Activated CD4-positive, alpha-beta T cell treated with anti-CD3 and anti-CD28 coated beads for 24 hours (primary cell): ENCODE measurements at places on chromosomes 13 and 19.

- no peak for DNase-seq
Observed at GRCh38 chr13:21137696-21138095, 38.7 kb downstream of the SKA3 start.

GRCh38 chr19:850221-850978 is 1.7 kb upstream of the ELANE start:
- no peak for DNase-seq

DNA sequence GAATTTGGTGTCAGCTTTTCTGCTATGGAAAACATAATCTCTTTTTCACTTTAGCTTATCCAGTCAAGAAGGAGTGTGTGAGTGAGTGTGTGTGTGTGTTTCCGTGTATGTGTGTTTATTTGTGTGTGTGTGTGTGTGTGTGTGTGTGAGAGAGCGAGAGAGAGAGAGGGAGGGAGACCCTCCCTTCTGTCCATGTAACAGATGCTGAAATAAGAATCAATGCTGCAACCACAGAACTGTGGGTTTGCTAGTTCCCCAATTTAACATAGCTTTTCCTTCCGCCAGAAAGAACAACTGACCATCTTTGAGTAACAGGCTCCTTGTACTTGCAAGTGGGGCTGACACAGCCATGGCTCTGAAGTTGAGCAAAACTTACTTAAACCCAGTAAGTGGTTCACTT is 5.2 kb downstream of the LCP1 start:
- DNase-seq: no peak

- peak; percentile 72 for DNase-seq
Observed at GRCh38 chr19:45079063-45079910, at the start of gene GEMIN7. Gene GEMIN7, plus strand, starts transcription at chr19:45079260. Its CDS starts 10,855 bp downstream, at chr19:45090115.

- no peak for DNase-seq
Observed at GRCh38 chr19:48881741-48882657, 9.8 kb downstream of the PPP1R15A start.

DNA sequence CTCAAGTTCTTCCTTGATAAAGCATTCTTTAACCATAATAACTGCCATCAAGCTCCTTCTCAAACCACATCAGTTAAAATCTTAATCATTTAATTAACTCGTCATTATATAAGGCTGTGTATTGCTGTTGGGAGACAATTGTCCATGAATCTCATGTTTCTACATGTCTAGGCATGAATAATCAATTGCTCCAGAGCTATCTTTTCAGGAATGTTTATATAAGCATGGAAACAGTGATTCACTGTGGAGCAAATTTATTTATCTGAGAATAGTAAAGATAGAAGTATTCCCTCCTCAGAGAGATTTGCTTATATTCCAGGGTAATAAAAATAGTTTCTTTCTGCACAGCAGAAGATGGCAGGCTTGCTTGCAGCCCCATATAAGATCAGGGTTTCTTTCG is 71.1 kb downstream of the CBY2 start:
- DNase-seq: no peak

GRCh38 chr13:24146961-24147569 is 13.5 kb upstream of the SPATA13 start:
- no peak for DNase-seq

- DNase-seq: no peak
Observed at GRCh38 chr19:47145639-47146486, 15.2 kb downstream of the SAE1 start.

DNA sequence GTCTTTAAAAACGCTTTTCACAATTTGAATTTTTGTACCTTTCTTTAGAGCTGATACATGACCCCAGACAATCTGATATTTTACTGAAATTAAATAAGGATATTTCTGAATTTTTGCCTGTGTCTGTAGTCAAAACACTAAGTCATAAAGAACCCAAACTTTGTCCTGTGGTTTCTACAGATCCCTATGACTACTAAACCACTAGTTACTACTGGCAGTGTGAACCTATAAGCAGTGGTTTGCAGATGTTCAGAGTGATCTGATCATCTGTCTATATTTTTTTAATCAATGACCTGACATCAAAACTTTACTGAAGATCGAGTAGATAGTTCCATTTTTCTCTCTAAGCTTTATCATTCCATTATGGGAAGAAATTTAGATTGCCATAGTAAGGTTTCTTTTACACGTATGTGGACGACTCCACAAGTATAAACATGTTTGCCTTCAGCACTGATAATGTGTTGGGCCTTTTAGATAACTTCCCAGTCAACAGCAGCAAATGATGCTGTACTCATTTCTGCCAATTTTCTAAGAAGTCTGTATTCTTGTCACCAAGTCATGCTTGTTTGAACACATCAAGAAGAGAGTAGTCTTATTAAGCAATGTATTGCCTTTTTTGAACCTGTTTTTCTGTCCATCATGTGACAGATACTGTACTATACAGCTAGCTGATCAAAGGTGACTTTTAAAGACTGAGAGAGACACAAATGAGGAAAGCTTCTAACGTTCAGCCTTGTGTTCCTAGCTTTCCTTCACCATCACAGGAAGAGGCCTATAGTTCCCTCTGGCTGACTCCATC is 21.8 kb downstream of the POLR1D start:
- no peak for DNase-seq

DNA sequence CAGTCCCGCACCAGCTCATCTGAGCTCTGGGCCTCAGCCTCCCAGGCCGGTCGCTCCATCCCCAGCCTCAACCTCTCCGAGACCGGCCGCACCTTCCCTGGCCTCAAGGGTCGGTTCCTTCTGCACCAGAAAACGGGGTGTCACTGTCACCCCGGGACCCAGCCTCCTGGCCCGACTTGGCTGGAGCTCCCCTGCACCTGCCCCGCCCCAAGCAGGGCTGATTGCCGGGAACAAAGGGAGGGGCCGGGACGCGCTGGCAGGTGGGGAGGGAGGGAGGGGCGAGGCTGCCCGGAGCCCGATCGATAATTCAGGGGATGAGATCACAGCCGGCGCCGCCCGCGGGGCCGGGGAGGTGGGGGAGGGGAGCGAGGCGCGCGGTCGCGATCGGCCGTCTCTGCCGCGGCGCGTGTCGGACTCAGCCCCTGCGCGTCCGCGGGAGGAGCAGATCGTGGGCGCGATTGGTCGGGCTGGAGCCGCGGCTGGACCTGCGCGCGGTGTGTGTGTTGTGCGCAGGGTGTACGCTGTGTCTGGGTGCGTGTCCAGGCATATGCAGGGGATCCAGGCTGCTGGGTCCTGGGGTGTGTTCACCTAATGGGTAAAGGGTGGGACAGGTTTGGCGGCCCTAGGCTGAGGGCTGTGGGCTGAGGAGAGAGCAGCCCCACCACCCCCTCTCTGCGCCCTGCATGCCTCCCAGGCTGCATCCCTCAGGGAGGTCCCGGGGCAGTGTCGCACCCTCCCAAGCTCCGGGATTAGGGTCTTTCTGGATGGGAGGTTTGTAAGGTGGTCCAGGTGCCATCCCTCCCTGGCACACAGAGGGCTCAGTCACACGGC is 1.1 kb upstream of the SHC2 start:
- DNase-seq: no peak

DNA sequence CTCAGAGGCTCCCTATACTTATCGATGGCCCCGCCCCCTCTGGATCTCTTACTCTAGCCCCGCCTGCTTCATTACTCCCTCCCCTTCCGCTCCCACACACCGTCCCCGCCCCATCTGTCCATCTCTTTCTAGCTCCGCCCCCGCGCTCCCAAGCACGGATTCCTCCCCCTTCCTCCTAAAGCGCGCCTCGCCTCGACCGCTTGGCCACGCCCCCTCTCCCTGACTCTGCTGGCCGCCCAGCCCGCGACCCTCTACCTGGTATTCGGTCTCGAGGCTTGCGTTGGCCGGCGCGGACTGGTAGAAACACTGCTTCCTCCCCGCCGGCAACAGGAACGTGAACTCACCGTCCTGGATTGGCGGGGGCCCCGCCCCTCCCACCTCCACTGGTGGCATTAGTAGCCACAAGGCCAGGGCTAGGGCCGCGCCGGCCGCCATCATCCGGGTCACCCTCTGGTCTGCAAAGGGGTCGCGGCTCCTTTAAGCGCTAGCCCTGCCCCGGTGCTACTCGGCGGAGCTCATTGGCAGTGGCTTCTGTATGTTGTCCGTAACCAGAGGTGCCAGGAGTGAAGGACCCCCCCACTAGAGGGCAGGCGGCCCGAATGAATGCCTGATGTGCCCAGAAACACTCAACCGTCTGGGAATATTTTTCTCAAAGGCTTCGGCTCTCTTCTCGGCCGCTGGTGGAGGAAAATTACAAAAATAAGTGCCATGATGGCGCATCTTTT is at the start of gene TMED1:
Gene TMED1 (minus strand): TSS at position 459 of the 725 bp plus-strand sequence. CDS start 21 bp downstream, at position 438.
- peak; percentile 98 for DNase-seq

DNA sequence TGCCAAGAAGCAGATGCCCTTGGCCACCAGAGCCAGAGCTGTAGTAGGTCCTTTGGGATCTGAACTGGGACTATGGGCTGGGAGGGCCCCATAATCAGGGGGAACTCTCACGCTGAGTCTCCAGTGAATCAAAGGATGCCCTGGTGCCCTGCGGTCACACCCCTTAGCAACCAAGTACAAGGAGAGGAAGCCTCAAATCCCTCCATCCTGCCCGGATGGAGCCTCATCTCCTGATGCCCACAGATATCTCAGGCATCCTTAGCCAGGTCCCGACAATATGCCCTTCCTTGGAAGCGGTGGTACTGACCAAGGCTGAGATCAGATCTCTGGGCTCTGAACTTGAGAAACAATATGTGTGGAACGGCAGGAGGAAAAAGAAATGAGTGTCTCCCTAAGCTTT is 1.7 kb downstream of the PLEKHA4 start:
- no peak for DNase-seq

GRCh38 chr13:91468301-91468700 is 69.9 kb downstream of the GPC5 start:
- DNase-seq: no peak

DNA sequence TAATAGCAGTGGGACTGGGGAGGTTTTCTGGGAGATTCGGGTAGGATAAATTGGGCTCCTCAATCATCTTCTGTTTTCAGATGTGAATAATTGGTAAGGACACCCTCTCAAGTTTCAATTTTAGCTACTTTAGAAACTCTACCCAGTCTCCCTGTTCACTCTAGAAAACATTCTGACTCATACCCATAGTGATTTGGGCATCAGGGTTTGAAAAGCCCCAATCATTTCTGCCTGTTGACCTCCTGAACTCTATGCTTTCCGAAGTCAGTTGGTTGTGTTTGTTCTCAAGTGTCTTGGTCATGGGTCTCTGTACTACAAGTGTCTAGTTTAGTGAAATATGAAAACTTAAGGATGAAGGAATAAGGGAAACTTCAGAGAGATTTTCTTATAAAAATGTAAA is 911.3 kb upstream of the GPC6 start:
- no peak for DNase-seq

GRCh38 chr13:76481738-76482137 is 404.5 kb downstream of the KCTD12 start:
- no peak for DNase-seq

GRCh38 chr19:27738569-27739193 is 1474.3 kb downstream of the UQCRFS1 start:
- DNase-seq: no peak

DNA sequence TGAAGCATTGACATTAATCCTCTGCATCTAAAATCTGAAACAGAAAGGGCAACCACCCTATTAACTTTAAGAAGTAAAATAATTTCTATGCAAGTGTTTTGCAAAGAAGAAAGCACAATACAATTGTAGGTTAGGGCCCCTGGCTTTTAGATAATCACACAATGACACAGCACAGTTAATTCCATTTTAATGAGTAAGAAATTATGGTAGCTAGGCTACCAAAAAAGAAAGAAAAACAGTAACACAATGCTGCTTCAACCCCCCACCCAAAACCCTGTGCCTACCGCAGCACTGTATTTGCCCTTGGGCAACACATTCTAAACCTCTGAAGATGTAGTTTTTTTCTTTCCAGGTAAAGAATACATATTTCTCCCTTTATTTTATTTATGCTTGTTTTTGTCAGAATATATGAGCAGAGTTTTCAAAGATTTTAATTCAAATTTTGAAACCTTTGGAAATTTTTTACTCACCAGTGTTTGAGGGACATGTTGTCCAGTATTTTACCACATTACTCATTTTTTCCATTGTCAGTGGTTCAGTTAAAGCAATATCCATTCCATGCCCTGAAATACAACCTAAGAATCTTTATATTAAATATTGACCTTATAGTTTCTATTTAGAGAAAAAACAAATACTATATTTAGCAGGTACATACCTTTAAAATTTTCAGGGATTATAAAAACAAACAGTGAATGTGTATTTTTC is 21.1 kb downstream of the SOHLH2 start:
- DNase-seq: no peak

DNA sequence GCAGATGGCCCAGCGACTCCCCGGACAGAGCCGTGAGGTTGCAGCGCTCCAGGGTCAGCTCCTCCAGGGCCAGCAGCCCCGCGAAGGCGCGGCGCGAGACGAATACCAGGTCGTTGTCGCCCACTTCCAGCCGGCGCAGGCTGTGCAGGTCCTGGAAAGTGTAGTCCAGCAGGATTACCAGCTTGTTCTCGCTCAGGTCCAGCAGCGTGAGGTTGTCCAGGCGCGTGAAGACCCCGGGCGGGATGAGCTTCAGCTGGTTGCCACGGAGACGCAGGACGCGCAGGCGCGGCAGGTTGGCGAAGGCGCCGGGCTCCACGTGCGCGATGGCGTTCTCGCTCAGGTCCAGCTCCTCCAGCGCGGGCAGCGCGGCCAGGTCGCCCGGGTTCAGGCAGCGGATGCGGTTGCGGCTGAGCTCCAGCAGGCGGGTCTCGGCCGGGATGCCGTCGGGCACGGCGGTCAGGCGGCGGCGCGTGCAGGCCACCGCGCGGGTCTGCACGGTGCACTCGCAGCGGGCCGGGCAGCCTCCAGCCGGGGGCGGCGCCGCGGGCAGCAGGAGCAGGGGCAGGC is 9.3 kb upstream of the PEAK3 start:
- no peak for DNase-seq

DNA sequence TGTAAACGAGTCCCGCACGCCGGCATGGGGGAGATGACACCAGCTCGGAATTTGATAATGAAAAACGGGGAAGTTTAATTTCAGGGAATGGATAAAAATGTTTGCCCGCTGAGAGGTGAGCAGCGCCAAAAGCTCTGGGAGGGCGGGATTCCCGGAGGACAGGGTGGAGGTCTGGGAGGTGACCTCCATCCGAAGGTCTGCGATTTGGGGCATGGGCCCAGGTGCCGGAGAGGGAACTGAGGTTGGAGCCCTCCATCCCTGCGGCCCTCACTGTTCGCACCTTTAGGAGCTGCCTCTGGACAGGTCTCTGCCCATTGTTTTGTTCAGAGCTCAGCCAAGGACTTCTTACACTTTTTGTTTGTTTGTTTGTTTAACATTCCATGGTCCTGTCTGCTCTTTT is 129.8 kb downstream of the URI1 start:
- no peak for DNase-seq

- no peak for DNase-seq
Observed at GRCh38 chr19:16089010-16089846, 12.9 kb downstream of the TPM4 start.
